ENCODE measurements at places on chromosomes 3 and 15.

- DNase-seq, result no peak
Observed at GRCh38 chr3:176655404-176656094, 541.7 kb downstream of the TBL1XR1 start.

GRCh38 chr3:10917176-10917575 is 75.4 kb upstream of the SLC6A1 start:
- DNase-seq, result no peak

DNA sequence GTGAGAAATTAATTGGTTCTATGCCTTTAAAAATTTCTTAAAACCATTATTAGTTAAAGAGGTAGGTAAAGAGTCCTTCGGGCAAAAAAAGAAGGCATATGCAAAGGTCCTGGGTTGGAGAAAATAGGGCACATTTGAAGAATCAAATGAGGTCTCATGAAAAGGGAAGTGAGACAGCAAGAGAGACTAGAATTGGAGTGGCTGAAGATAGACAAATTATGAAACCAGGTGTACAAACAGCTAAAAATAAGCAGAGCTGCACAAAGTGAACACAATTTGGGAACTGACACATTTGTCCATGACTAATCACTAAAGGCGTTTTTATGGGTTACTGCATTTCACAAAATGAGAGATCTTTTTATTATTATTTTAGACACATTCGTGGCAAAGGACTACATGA is 581.2 kb downstream of the PYDC2 start:
- no peak for DNase-seq

DNA sequence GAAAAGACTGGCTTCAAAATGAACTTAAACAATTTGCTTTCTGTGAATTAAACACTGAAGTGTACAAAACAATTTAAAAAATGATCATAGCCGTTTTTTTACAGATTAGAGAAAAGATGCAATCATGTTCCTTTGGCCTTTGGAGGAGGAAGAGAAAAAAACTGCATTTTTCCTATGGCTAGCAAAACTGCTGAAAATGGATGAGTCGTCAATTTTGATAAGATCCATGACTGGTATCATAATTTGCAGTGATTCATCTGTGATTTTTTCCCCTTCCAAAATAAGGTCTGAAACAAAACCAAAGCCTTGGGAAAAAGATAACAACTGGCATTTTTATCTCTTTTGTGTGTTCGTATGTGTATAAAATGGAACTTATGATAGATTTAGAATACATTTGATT is 255.6 kb upstream of the SATB1 start:
- DNase-seq, result no peak

DNA sequence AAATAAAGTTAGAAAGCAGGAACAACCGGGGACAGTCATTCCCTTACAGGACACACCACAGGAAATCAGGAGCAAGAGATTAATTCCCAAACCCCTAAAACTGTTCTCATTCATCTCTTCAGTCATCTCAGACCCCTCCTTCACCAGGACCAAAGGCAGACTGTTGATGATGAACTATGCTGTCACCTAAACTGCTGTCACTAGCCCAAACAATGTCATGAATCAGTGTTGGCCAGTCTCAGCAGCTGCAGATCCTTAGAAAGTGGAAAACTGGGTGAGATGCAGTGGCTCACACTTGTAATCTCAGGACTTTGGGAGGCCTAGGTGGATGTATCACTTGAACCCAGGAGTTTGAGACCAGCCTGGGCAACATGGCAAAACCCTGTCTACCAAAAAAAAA is 909.6 kb downstream of the ROBO1 start:
- DNase-seq, result no peak

- peak; percentile 12 for DNase-seq
Observed at GRCh38 chr15:43329217-43329959, 985 bp downstream of the LCMT2 start.

DNA sequence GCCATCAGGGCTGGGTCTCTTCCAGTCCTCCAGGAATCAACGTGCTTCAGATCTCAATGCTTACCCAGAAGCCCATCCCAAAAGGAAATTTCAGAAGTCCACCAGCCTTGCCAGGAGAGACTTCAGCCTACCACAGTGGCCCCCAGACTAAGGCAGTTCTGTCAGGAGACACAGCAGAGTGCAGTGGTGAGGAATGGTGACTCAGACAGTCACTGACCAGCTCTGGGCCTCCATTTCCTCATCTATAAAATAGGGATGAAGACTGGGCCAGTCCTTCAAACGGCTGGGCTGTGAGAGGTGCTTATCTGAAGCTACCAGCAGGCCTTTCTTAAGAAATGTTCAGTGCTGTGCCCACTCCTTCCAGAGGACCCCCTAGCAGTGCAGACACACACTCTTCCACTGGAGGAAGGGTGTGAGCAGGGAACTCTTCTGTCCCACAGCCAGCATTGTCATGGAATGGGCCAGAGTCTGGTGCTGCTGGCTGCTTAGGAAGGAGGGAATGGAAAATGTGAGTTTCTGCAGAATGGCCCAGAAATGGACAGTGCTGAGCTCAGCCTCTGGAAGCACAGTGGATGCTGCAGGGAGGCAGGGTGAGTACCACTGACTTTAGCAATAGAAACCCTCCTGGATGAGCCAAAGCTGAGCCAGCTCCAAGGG is 41.6 kb upstream of the DUSP7 start:
- no peak for DNase-seq

Data from T-helper 17 cell (primary cell).